ENCODE measurements at places on chromosomes 12 and 14.

GRCh38 chr12:30827101-30828066 lies 72.6 kb upstream of the CAPRIN2 start:
- DNase-seq, result no peak

- no peak for DNase-seq
Measured at GRCh38 chr14:71799841-71800240, 132.4 kb upstream of the RGS6 start.

- no peak for DNase-seq
Measured at GRCh38 chr12:106101803-106102202, 37.0 kb downstream of the NUAK1 start.

DNA sequence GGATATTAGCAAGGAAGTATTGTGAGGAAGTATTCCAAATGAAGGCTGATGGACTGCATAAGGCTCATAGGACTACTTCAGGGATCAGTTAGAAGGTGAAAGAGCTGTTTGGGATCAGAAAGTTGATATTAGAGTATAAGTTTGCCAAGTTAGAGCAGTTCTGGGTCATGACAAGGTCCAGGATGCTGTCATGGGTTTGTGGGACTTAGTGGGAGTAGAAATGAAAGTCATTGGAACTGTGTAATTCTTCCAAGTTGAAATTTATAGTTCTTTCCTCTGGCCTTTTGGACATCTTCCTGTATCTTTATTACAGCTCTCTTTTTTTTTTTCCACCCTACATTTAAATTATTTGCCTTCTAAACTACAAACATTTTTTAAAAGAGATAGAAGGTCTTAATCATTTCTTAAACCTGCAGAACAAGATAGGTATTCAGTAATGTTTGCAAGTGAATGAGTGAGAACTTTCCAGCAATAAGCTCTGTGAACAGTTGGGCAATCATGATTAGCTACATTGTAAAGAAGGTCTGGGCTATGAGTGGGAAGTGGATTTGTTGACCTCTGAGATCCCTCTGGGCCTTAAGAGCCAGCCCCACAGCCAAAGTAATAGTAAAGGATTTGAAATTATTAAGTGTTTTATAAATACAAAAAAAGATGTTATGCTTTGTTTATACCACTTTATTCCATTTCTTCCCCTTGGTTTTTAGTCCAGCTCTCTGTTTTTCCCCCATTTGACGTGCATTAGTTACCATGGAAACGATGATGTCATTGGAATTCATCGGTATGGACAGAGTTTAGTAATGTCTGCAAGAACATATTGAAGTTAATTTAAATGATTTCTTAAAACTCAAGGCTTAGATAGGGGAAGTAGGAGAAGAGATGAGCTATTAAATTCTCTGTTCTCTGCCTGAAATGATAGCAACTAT lies 247.9 kb upstream of the ARHGAP5 start:
- DNase-seq, result peak; percentile 17

DNA sequence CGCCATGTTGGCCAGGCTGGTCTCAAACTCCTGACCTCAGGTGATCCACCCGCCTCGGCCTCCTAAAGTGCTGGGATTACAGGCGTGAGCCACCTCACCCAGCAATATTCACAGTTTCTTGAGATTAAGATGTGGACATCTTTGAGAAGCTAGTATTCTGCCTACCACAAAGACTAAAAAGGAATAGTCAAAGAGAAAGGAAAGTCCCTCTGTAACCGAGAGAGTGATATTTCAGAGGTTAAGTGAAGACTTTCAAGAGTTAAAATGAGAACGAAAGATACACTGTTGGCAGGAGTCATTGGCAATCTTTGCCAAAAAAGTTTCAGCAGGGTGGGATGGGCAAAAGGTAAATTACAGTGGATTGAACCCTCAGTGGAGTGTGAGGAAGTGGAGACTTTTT lies 15.6 kb downstream of the DGKA start:
- DNase-seq, result no peak

DNA sequence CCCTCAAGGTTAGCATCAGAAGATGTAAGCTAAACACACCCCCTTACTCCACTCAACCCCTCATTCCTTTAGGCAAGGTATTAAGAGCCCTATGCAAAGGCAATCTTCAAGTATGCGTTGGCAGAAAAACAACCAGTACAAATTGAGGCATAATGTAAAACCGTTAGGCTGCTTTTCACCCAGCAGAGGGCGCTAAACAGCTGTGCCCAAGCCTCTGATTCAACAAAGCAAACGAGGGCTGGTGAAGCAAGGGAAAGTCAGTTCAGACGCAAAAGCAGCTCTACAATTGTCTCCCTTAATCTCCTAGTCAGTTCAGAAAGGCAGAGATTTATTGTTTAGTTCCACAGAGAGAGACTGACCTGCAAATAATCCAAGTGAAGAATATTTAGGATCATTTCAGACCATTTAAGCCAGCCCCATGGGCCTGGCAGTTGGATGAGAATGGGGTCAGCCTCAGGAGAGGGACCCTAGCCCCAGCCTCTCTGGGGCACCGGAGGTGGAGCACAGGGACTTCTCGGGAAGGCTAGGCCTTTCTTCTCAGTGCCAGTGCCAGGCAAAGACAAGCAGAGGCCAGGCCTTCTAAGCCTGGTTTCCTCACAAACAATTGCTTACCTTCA lies 23.5 kb downstream of the DCAF5 start:
- peak; percentile 93 for DNase-seq

DNA sequence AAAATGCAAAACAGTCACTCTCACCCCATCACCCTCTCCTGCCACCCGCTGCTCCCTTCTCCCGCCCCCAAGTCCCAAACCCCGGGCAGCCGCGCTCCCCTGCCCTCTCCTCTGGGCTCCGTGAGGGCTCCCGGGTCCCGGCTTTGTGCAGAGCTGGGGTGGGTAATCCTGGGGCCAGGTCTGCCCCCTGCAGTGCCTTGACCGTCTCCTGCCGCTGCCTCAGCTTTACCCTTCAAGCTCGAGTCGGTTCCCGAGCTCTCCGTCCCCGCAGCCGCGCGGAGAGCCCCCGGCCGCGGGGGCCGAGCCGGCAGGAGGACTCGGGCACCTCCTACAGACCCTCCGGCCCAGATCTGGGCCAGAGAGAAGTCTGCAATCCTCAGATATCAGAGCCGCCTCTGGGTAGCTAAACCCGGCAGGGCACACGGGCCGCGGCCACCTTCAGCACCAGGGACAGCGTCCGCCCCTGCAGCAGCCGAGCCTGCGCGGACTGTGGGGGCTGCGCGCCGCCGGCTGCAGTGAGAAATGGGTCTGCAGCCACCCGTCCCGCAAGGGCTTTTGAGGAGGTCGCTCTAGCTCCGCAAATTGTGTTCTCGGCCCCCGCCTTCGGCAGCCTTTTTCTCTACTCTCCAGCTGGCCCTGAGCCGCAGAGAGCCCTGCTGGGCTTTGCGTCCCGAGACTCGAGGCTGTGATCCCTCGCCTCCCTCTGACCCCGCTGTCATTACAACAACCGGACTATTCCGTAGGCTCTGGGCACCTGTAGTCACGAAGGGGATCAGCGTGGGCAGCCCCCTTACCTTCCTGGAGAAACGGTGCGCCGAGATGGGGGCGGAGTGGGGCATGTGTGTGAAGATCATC lies 1.2 kb downstream of the PRMT8 start:
- peak; percentile 79 for DNase-seq

- DNase-seq, result no peak
Measured at GRCh38 chr12:57096748-57097553, 8.0 kb downstream of the NAB2 start.

DNA sequence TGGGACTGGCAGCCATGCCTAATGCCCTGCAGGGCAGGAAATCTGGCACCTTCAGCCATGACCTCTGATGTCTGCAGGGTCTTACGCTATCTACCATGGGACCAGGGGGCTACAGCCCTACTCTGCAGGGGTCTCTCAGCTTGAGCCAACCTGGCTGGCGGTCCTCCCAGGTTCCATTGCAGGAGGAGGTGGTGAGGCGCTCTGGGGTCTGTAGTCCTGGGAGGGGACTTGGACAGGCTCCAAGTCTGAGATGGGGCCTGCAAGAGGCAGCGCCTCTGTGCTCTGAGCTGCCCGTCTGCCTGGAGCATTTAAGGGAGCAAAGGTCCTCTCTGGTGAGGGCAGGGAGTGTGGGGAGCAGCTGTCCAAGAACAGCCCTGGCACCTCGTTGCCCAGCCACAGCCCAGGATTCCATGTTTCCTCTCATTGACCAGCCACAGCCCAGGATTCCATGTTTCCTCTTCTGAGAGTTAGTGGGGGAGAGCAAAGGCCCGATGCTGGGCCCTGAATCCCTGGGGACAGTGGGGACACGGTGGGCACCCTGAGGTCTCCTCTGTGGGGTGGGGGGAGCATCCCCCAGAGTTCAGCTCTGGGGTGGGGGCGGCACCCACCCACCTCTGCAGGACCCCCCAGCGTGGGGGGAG lies 655 bp downstream of the PLD4 start:
- DNase-seq, result no peak

DNA sequence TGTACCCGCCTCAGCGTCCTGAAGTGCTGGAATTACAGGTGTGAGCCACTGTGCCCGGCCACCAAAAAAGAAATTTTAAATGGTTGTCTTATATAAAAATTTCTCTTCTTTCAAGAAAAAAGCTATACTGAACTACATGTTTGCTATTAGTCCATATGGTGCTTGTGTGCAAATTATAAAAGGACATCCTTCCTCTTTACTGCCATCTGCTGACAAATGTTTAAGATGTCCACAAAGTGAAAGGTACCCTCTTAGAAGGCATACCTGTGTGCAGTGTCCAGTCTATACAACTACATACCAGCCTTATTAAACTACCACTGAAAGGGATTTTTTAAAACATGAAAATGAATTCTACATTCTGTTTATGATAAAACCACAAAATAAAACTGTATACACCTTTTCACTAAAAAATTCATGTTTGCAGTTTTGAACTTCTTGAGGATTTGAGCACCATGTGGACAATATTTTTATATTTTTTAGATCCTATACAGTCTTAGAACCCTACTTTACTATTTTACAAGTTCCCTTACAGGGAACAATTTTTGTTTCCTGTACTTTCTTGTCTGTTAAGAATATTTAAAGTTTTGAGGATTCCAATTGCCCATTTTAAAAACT lies 32.8 kb upstream of the TOMM20L start:
- DNase-seq, result peak; percentile 48

- no peak for DNase-seq
Measured at GRCh38 chr14:96904201-96904600, 107.0 kb downstream of the VRK1 start.

GRCh38 chr14:77903937-77904617 lies 104.2 kb downstream of the ADCK1 start:
- no peak for DNase-seq

DNA sequence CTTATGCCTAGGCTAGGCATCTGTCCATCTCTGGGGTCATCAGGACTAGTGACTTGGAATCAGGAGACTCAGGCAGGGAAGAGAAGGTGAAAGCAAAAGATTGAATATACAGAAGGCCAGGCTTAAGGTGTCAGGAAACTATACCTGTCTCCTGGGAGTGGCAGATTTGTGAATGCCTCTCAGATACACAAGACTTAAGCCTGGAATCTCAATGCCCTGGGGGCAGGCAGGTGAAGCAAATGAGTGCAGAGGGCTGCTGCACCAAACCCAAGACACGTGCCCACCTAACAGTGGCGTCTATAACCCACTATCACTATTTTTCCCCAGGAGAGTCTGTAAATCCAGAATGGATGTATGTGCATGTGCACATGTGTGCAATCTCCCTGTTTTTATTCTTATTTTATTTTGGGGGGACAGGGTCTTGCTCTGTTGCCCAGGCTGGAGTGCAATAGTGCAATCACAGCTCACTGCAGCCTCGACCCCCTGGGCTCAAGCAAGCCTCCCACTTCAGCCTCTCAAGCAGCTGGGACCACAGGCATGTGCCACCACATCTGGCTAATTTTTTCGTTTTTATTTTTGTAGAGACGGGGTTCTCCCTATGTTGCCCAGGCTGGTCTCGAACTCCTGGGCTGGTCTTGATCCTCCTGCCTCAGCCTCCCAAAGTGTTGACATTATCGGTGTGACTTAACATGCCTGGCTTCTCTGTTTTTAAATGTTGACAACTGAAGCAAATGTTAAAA lies 31.9 kb upstream of the FOS start:
- no peak for DNase-seq

GRCh38 chr12:123044351-123044750 lies 63.9 kb downstream of the ARL6IP4 start:
- DNase-seq, result no peak

DNA sequence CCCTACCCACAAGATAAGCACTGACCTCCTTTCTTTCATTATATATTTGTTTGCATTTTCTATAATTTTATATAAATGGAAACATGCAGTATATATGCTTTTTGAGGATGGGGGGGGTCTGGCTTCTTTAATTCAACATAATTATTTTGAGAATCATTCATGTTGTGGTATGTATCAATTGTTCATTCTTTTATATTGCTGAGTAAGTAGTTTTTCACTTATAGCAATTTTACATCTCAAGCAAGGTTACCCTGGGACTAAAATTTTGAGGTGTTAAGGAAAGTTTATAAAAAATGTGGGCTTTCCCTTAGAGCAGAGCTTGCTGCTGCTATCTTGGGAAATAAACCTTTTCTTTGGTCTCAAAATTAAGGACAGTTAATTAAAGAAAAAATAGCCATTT lies 89.9 kb upstream of the EGLN3 start:
- no peak for DNase-seq

DNA sequence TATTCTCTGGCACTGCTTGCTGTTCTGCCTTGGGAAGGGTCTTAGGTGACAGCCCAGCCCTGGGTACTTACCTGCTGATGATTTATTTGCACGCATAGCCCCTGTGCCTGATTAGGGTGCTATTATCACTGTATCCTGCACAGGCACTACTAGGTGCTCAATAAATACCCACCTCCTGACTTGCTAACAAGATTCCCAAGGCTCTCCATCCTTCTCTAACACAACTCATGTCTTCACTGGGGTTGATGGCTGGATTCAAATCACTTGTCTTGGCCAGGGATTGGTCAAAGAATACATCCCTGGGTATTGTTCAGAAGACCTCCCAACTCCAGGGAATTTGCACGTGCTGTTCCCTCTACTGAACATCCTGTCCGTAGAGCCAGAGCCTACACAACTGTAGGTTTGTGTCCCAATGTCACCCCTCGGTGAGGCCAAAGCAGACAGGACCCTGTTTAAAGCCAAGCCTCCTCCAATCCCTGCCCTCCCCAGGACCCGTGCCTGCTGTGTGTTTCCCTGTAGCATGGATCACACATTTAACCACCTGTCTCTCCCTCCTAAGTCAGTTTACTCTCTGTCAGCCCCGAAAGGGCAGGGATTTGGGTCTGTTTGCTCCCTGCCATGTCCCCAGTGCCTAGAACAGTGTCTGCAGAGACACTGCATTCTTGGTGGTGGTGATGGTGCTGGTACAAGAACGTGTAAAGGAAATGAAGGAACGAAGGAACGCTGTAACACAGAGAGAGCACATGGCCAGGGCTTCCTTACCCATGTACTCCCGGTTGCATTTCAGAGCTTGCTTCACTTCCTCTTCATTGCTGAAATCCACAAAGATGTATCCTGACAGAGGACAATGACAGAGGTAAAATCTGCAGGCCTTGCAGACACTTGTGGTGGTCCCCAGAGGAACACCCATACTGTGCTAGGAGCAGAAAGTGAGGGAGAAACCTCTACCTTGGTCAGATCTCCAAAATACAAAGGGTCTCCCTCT lies 16.5 kb downstream of the RBM19 start:
- no peak for DNase-seq

- no peak for DNase-seq
Measured at GRCh38 chr12:77816196-77816595, 14.5 kb upstream of the NAV3 start.

GRCh38 chr12:49296034-49296835 lies 1.3 kb downstream of the PRPH start:
- peak; percentile 46 for DNase-seq
